Bronchial epithelial cell (primary cell): ENCODE measurements at places on chromosomes 12 and 14.
A peak's percentile ranks its signal among the peaks of the same experiment; 100 is the strongest.

DNA sequence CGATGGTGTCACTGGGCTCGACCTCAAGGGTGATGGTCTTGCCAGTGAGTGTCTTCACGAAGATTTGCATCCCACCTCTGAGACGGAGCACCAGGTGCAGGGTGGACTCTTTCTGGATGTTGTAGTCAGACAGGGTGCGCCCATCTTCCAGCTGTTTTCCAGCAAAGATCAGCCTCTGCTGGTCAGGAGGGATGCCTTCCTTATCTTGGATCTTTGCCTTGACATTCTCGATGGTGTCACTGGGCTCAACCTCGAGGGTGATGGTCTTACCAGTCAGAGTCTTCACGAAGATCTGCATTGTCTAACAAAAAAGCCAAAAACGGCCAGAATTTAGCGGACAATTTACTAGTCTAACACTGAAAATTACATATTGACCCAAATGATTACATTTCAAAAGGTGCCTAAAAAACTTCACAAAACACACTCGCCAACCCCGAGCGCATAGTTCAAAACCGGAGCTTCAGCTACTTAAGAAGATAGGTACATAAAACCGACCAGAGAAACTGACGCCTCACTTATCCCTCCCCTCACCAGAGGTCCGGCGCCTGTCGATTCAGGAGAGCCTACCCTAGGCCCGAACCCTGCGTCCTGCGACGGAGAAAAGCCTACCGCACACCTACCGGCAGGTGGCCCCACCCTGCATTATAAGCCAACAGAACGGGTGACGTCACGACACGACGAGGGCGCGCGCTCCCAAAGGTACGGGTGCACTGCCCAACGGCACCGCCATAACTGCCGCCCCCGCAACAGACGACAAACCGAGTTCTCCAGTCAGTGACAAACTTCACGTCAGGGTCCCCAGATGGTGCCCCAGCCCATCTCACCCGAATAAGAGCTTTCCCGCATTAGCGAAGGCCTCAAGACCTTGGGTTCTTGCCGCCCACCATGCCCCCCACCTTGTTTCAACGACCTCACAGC is 717 bp downstream of the UBC start:
- peak; percentile 50 for DNase-seq

DNA sequence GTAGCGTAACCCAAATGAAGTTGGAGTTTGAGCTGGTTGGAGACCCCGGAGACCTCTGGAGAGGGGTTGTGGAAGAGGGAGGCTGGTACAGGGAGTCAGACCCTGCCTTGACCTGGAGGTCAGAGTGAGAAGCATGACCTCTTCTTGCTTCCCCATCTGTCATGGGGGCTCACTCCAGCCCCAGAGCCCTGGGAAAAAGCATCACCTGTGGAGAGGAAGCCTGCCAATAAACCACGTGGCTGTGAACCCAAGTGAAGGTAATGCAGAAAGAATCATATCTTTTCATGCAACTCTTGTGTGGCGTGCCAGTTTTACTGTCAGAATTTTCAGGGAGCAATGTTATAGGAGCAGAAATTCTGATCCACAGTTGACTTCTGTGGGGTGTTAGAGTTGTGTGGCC is 178.5 kb upstream of the PRICKLE1 start:
- DNase-seq: no peak

DNA sequence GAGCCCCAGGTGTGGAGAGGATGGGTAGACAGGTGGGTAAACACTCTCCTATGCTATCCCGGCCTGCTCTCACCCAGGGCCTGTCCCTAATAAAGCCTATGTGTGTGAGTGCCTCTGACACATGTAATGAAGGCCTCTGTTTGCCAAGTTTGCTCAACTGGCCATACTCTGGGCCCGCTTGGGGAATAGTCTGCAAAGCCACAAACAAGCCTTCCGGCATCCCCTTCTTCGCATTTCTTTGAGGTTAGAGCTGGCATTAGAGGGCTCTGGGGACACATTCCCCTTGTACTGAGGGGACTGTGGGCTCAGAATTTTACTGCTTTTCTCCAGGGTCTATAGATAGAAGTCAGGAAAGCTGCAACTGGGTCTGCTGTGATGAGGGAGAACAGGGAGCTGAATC is 240.5 kb downstream of the C12orf75 start:
- DNase-seq: no peak

DNA sequence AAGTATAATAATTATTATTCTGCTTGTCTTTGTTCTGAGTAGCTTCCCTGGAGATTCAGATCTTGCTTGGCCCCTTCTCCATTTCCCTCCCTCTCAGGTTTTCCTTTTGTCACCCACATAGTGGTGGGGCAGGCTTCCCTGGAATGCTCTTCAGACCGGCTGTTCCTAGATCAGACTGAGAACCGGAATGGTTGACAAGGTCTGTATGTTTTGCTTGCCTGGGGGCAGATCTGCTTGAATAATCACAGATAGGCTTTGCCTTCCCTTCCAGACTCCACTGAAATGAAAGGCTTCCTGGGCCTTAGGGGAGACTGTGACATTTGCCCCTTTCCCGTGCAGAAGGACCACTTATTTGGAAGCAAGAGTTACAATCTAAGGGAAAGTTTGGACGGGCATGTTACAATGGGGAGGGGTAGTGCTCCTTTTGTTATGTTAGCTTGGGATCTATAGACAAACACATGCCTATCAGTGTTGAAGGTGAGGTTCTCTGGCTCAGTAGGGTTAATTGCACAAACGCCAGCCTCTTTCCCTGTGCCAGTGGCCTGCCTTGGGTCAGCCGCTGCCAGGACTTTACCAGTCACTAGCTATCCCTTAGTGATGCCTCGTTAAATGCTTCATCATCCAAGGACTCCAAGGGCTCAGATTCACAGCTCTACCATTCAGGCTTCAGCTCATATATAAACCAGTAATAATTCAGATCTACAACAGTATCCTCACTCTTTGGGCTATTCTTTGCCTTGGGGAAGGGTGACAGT is 178.6 kb downstream of the SNAPC1 start:
- DNase-seq: no peak

- peak; percentile 44 for DNase-seq
Observed at GRCh38 chr12:19482551-19483109, 43.3 kb downstream of the AEBP2 start.

GRCh38 chr14:65303190-65303898 is 109.2 kb upstream of the FUT8 start:
- DNase-seq: peak; percentile 67
